ENCODE measurements at places on chromosomes 1 and 21.

- DNase-seq: no peak
These were observed 9.3 kb upstream of the CACYBP start for GRCh38 chr1:174990382-174990999.

DNA sequence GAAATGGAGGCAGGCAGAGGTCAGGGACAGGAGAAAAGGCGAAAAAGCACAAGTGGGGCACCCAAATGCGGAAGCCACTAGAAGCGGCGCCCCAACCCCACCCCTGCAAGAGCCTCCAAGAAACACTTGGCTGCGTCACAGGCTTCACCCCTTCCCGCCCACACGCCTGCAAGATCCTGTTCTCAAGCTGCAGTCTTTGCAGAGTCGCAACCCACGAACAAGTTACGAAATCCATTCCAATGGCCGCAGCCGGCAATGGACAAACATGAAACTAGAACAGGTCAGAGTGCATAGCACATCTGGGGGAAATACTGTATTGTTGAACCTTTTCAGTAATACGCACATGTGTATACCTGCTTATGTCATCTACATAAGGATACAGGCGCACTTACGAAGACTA is 103.6 kb downstream of the PSMG1 start:
- DNase-seq: no peak

GRCh38 chr1:165545974-165546373 is 2.2 kb downstream of the LRRC52 start:
- DNase-seq: no peak

- no peak for DNase-seq
These were observed 21.9 kb upstream of the GPR157 start for GRCh38 chr1:9150582-9151327.

DNA sequence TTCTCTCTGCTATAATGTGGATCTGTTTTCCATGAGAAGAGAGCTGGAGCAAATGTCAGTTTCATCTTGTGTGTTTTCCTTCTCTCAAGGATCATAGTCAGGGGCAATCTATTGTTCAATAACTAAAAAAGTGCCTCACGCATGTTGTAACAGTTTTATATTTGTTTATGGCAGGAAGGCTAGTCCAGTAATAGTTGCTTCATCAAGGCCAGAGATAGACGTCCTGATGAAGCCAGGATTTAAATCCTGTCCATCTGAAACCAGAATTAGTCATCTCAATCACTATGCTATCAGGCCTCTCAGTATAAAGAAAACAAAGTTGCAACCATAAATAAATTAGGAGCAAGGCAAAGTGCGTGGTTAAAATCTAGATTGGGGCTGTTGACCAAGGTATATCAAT is 30.2 kb upstream of the DUSP10 start:
- no peak for DNase-seq

DNA sequence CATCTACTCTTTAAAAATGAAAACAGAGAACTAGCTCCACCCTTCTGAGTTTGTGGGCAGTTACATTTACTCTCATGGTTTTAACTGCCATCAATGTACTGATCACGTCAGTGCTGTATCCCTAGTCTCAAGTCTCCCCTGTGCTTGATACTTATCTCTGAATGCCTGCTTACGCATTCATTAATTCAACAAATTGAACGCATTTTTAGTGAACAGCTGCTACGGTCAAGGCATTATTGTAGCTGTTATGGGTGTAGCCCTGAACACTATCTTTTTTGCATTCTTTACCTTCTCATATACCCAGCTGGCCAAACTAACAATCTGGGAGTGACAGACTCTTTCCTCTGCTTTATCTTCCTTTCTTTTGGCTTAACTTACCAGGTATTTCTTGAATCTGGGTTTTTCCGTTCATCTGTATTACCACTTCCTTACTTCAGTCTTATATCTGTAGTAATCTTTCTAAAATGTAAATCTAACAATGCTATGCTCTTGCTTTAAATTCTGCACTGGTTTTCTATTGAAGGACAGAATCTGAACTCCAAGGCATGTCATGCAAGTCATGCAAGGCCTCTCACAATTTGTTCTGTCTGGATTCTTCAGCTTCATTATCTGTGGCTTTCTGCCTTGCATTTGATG is 33.3 kb downstream of the SMG7 start:
- DNase-seq: no peak

DNA sequence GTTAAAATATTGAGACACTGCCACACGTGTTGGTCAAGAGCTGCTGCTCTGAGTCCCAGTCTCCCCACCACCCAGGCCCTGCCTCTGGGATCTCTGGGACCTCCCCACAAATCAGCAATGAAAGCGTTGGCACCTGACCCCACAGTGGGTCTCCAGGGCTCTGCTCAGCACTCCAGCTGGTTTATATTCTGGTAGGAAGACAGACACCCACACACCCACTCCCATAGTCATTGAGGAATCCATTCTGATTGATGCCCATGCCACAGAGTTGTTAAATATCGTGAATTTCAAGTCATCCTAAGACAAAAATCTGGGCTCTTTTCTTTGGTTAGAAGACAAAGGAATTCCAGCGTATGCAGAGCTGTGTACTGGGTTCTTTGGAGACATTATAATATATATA is 91.6 kb downstream of the KIF26B start:
- no peak for DNase-seq

DNA sequence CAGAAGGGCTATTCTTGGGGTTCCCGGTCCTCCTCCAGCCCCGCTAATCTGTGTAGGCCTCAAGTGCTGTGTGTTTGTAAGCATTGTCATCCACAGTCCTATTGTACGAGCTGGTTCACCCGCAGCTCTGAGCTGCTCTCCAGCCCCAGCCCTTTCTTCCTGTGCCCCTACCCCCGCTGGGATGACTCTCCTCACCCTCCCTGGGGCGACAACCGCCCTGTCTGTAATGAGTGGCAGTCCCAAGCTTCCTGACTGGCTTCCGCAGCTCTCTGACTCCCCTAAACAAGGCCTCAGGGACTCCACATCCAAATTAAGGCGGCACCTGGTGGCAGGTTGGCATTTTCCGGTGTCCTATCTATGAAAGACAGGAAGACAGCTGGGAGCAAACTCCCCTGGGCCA is 45.8 kb downstream of the TFF3 start:
- no peak for DNase-seq

DNA sequence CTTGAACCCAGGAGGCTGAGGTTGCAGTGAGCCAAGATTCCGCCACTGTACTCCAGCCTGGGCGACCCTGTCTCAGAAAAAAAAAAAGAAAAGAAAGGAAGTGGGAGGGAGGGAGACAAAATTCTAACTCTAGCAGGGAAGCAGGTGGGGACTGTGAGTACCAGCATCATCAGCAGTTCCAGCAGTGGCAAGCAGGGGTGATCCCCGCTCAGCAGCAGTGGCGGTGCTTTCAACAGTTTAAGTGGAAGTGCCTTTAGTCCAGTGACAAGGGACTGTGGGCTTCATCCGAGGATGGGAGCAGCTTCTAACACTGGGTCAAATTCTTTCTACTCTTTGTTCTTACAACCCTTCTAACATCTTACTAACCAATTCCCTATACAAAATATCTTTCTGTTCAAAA is 858.1 kb upstream of the ADAMTS5 start:
- DNase-seq: no peak

DNA sequence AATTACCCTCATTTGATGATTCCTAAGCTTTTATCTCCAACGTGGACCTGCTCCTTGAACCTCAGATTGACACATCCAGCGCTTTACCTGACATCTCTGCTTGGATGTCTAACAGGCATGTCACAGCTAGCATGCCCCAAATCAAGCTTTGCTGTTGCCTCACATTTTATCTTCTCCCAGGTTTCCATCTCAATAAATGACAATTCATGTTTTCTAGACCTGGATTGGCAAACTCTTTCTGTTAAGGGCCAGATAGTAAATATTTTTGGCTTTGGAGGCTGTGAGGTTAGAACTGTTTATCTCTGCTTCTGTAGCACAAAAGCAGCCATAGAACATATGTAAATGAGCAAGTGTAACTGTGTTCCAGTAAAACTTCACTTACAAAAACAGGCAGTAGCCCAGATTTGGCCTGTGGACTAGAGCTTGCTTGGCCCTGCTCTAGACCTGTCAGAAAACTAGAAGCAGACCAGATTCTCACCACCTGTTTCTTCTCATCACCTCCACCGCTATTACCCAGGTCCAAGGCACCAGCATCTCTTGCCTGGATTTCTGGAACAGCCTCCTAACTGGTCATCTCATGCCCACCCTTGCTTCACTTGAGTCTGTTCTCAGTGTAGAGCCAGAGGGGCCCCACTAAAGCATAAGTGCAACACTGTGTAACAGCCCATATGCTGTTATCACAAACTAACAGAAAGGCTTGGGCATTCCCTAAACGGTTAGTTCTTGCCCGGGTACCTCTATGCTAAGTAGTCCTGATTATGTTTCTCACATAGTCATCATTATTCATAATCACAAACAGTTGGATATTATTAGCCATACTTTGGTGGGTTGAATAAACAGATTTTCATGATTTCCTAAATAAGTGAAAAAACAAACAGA is 42.3 kb downstream of the UBE4B start:
- no peak for DNase-seq

DNA sequence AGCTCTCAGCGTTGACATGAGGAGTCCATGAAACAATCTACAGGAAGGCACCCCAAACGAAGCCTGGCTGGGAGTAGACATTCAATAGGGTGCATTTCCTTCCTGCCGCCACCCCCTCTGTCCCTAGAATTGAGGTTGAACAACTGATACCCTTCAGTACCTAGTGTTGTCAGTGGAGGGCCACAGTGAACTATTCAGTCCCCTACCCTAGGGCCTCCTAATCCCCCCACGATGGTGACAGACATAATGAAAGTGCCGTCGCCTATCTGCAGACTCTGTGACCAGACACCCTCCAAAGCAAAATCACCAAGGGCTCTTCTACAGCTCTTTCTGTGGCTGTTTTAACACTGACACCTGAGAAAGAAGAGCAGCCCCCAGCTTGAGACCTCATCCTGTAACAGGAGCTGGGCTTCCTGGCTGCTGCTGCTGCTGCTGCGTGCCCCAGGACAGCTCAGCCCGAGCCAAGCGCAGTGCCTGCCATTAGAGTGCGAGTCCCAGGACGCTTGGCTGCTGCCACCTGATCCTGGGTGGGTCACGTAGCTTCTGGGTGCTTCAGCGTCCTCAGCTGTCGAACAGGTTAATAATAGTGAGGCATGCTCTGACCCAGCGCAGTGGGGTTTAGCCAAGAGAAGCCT is 183.0 kb downstream of the ZBTB18 start:
- no peak for DNase-seq

- DNase-seq: no peak
These were observed 35.5 kb downstream of the TBX19 start for GRCh38 chr1:168316142-168316541.

DNA sequence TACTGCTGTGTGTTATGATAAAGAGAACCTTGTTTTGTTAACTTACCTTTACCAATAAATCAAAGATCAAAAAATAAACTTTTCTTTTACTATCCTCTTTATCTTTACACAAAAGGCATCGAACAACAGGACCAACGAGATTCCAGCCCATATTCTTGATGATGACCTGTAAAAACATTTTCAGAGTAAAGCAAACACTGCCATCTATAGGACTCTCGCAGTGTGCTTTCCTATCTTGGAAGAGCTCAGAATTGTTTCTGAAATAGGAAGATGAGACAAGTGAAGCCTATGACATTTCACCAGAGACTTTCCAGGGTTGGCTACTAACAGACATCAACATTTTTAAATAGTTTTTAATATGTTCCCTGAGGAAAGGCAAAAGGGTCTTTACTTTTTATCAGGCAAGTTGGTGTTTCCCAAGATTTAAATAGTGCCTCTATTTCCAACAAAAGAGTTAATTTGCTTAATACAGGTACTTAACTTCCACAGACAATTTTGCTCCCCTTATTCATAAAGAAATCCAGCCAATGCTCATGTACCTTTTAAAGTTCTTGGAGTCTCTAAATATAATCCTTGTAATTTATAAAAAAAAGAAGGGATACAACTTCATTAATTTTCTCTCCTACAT is 7.3 kb downstream of the GLMN start:
- no peak for DNase-seq

Data from stimulated activated CD8-positive, alpha-beta memory T cell treated with anti-CD3 and anti-CD28 coated beads, Interleukin-4, amount 100 ng/mL, for 1 hour (primary cell).